ENCODE measurements at places on chromosomes 2 and 18.

DNA sequence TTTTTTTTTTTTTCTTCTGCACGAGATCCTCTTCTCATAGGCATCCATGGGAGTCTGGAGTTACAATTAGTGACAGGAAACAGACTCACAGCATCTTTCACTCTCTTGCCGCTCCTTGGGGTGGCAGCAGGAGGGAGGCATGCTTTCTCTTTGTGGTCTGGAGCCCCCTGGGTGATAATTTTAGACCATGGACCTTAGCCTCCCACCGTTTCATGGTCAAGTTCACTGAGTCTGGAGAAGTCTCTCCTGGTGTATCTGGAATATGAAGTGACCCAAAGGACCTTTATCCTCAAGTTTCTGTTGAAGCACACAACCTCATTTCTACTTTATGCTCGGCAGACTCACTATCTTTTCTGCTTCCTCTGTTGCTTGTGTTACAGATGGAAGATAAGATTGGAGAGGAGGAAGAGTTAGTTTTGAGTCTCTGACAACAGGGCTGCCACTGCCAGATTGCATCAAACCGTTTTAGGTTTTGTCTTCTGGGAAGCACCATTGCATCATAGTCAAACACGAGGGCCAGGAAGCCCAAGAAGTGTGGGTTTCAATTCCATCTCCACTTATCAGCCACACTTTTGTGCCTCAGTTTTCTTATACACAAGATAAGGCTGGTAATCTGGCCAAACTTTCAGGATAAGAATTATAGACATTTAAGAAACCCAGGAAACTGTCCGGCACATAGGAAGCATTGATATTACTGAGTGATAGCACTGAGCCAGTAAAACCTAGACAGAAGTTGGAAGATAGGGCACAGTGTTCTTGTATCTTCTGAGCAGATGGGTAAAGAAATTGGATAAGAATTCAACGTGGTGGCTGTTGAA, 62.3 kb downstream of the ADCYAP1 start:
- no peak for DNase-seq

- no peak for DNase-seq
These were observed 247.0 kb downstream of the ICOS start for GRCh38 chr2:204183608-204184007.

GRCh38 chr18:32189790-32190189, at the start of gene MEP1B:
TSS of gene MEP1B (plus strand) at chr18:32190039. CDS start at chr18:32190071, 32 bp downstream.
- DNase-seq, result no peak

DNA sequence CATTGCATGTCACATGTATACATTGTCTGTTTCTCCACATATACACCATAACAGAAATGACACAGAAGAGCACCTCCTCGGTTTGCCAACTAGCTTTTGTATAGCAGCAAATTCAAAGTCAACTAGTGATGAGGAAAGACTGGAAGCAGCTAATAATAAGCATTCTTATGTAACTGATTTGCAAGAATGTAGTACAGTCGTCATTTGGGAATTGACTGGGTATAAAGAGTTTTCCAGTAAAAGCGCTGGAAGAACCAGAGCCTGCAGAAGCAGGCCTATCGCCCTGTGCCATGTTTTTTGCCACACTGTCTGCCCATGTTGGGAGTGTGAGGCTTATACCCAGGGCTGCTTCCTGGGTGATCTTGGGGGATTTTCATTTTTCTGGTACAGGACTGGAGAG, 310.6 kb downstream of the GBX2 start:
- DNase-seq, result no peak

DNA sequence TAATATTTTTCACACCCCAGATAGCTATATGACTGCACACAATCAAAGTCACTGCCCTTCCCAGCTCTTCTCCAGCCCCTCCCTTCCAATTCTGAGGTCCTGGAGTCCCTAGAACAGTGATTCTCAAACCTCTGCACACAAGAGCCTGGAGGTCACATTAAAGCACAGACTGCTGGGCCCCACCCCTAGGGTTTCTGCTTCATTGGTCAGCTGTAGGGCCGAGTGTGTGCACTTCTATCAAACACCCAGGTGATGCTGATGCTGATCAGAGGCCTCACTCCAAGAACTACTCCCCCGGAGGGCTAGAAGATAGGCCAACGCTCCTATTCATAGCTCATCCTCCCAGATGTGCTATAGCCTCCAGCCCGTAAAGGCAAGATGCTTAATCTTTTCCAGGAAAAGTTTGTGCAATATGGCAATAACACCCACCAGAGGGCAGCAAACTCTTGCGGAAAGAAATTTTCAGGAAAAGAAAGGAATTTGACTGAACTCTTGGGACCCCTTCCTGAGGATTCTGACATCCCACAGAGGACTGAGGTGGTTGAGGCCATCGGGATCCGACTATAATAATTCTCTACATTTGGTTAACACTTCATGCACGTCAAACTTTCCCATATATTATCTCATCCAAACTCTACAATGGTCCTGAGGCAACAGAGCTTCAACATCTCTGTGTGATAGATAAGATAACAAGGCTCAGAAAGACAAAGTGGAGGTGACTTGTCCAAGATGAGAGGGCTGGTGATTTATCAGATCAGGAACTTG, 194.2 kb upstream of the PKDCC start:
- no peak for DNase-seq

DNA sequence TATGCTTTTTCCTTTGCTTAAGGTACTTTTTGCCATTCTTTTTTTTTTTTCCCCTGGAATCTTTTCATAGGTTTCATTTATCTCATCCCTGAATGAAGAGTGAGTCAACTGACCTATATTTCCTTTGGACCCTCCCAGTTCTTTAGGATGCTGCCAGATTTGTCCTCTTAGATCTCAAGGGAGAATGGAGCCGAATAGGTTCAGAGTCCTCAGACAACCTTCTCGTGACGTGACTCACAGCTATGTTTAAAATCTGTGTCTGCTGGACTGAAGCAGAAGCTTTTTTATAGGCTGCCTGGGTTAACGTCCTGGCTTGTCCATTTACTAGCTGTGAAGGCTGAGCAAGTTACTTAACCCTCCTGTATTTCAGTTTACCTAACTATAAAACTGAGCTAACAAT, 358.6 kb downstream of the DLGAP1 start:
- no peak for DNase-seq

DNA sequence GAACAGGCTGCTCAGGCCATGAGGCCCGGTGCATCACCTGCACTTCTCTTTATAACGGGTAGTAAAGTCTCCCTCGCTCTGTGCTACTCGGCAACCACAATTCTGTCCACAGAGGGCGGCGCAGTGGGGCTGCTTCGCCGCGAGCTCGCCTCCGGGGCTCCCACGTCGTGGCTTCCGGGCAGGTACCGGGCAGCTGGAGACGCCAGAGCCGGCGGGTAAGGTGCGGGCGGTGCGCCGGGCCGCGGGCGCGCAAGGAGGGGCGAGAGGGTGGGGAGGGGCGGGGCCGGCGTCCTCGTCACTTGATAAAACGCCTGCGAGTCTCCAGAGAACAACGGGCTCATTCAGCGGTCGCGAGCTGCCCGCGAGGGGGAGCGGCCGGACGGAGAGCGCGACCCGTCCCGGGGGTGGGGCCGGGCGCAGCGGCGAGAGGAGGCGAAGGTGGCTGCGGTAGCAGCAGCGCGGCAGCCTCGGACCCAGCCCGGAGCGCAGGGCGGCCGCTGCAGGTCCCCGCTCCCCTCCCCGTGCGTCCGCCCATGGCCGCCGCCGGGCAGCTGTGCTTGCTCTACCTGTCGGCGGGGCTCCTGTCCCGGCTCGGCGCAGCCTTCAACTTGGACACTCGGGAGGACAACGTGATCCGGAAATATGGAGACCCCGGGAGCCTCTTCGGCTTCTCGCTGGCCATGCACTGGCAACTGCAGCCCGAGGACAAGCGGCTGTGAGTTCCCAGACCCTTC, at the start of gene ITGA6:
Gene ITGA6 (plus strand): TSS at position 331 of the 734 bp plus-strand sequence.
- peak; percentile 73 for DNase-seq

DNA sequence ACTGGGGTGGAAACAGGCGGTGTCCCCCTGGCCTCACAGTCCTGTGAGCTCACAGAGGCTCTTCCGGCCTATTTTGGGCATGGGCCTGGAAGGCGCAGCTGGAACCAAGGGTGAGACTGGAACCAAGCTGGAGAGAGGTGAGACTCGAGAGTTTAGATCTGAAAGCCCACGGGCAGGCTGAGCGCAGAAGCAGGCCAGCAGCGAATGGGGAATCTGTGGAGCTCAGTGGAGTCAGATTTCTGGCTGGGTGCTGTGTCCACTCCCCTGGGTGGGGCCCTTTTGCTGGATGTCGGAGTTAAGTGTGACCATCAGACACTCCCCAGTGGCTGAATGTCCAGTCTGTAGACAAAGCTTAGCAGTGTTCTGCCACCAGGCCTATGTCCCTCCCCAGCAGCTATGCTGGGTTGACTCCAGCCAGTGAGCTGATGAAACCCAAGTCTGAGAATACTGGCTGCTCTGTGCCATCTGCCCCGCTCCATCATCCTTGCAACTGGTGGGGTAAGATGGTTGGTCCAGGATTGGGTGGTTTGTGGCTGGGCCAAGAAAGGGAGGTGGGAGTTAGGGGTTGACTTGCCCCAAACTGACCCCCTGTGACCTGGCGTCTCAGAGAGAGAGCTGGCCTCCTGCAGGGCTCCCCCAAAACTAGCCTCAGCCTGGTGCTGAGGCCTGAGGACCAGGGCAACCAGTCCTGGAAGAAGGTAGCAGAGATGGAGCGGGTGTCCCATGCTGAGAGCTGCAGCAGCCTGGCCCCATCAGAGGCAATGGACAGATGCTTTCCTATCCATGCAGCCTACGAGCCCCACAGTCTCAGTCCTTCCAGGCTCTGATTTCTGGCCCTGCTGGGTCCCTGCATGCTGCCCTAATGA, 34.4 kb downstream of the CYP26B1 start:
- DNase-seq, result no peak

Measured in CD8-positive, alpha-beta memory T cell (primary cell).